PC-9 (cell line): ENCODE measurements at places on chromosomes 2 and 18.

DNA sequence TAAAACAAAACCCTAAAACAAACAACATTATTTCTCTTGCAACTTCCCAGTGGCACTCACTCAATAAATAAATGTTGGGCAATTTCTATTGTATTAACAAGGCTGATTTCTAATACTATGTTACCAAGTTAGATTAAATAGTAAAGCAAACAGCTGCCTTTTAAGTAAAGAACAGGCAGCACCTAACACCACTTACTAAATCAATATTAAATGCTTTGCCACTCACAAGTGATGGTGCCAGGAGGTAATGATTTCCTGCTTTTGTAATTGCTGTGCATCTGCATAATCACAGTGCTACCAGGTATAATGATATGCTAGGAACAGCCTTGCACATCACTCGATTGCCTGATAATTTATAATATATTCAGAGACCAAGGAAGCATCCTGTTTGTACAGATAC is 276.5 kb downstream of the NBAS start:
- no peak for DNase-seq

GRCh38 chr18:35605686-35606417 is 24.3 kb downstream of the GALNT1 start:
- DNase-seq = no peak

GRCh38 chr2:241112592-241112991 is 10.5 kb upstream of the MTERF4 start:
- DNase-seq = no peak

DNA sequence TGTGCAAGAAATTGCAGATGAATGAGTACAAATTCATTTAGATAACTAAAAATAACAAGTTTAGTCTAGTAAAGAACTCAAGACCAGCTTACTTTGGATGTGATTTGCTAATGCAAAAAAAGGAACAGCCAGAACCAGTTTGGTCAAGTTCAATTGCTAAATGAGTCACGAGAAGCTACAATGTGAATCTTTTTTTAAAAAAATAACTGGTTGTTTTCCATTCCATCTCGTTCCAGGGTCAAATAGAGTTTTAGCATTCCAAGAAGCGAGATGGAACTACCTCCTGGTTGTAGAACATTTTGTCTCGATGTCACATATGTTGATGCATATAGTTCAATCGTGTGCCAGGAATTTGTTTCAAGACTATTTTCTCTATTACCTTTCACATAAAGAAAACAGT is 65.0 kb upstream of the IKZF2 start:
- DNase-seq = peak; percentile 9

GRCh38 chr2:232929303-232930058 is 59.4 kb downstream of the SNORC start:
- no peak for DNase-seq

- DNase-seq = no peak
These were observed 122.8 kb upstream of the COL5A2 start for GRCh38 chr2:189302274-189302948.
